Large intestine (tissue), 12 donors: ENCODE measurements at places on chromosomes 11 and 22. TPM values are rescaled to one million over a fixed set of nuclear protein-coding genes. Genes with fewer than 3 reads are reported as not detected.

The DGCR8 gene
- 36.5 TPM for polyA plus RNA-seq

The TRIM66 gene
- polyA plus RNA-seq, result 7.2 TPM

The AQP11 gene
- polyA plus RNA-seq, result 18.1 TPM

The GSTT2B gene
- polyA plus RNA-seq, result 4.6 TPM

The SCUBE2 gene
- polyA plus RNA-seq, result 10.7 TPM

The OR2AT4 gene
- polyA plus RNA-seq, result 3.2 TPM

The CCDC81 gene
- polyA plus RNA-seq, result 0.85 TPM

The GAB4 gene
- not detected for polyA plus RNA-seq

The IGSF22 gene
- polyA plus RNA-seq, result 1.5 TPM

The NUP160 gene
- 42.6 TPM for polyA plus RNA-seq

DNA sequence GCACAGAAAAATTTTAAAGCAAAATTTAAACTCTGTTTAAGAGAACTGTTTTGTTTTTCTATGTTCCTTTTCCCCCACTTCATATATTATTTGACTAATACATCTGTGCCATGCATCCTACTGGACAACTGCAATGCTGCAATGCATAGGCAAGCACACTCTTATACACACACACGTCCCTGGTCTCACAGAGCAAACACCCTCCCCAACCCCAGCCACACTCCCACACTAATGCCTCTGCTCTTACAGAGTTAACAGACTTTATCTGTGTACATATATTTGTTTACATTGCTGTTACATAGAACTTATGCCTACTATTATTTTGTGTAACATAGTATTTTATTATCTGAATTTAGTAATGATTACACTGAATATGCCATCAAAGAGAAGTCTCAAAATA, 25.5 kb upstream of the CTSC start:
- H3K36me3 ChIP-seq, result no peaks in the 10 kb centered on the region
- H3K4me1 ChIP-seq, result no peaks in the 10 kb centered on the region
- H3K4me3 ChIP-seq, result no peak overlapping the region
- no peak for DNase-seq
- H3K27ac ChIP-seq, result no peak overlapping the region

DNA sequence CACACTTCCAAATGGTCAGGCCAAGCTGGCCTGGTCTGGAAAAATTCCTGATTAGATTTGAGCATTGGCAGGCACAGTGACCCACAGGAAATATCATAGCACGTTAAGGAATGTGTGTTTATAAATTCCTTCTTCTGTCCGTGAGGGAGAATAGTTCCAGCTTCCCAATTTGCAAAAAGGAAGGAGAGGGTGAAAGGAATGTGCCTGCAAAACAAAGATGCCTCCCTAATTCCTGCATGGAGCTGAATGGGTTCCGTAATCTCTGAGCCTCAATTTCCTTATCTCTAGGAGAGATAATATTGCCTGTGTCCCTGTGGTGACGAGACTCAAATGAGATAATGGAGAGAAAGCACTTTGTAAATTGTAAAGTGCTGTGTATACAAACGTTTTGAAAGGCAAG, 105.1 kb downstream of the FEZ1 start:
- H3K4me3 ChIP-seq, result no peak overlapping the region
- peaks cover 3% of the 10 kb centered on the region for H3K27me3 ChIP-seq
- no peak overlapping the region for H3K27ac ChIP-seq
- no peaks in the 10 kb centered on the region for H3K4me1 ChIP-seq

- H3K4me1 ChIP-seq, result no peaks in the 10 kb centered on the region
- H3K4me3 ChIP-seq, result no peak overlapping the region
- no peak for DNase-seq
- no peak overlapping the region for H3K27ac ChIP-seq
- no peaks in the 10 kb centered on the region for H3K27me3 ChIP-seq
Observed at GRCh38 chr11:73990730-73991129, 8.1 kb upstream of the UCP2 start.

- no peaks in the 10 kb centered on the region for H3K36me3 ChIP-seq
- H3K27me3 ChIP-seq, result no peaks in the 10 kb centered on the region
- DNase-seq, result no peak
- no peak overlapping the region for H3K4me3 ChIP-seq
- peaks cover 4% of the 10 kb centered on the region for H3K4me1 ChIP-seq
- H3K27ac ChIP-seq, result no peak overlapping the region
Observed at GRCh38 chr22:21819183-21819770, 48.2 kb downstream of the MAPK1 start.

DNA sequence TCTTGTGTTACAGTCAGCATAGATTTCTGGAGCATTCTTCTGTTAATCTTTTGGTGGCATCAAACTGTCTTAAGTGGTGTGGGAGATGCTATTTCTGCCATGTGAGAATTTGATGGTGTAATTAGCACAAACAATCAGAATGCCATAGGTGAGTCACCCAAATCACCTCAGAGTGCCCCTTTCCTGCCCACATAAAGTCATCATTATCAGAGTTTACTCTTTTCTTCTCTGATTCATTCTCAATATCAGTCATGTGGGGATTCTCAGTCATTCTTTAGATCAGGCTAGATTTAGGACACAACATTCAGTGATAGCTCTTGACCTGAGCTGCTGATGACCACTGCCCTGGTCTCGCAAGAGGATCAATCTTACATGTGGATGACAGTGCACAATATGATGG, 23.7 kb upstream of the MS4A6A start:
- no peaks in the 10 kb centered on the region for H3K4me1 ChIP-seq
- no peak overlapping the region for H3K27ac ChIP-seq
- H3K27me3 ChIP-seq, result no peaks in the 10 kb centered on the region
- no peaks in the 10 kb centered on the region for H3K36me3 ChIP-seq
- no peak for DNase-seq
- no peak overlapping the region for H3K4me3 ChIP-seq

- DNase-seq, result no peak
- H3K4me1 ChIP-seq, result no peaks in the 10 kb centered on the region
- no peaks in the 10 kb centered on the region for H3K27me3 ChIP-seq
- H3K4me3 ChIP-seq, result no peak overlapping the region
Observed at GRCh38 chr22:48596111-48596850, 1231.4 kb downstream of the BRD1 start.

DNA sequence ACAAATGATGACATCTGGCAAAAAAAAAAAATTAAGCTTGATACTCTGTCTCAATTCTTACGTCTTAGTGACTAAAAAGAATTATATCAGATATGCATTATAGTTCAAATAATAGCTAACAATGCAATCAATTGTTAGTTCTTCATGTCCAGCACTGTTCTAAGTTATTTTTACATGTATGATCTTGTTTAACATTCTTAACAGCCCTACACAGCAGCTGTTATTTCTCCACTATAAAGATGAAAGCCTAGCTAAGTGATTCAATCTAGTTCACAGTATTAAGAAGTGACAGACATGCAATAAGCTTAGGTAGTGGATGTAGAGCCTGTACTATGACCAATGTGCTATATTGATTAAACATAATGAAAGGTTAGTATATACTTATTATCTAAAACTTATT, 4.1 kb downstream of the ZNF214 start:
- no peak for DNase-seq
- H3K27me3 ChIP-seq, result no peaks in the 10 kb centered on the region
- no peak overlapping the region for H3K4me3 ChIP-seq
- no peaks in the 10 kb centered on the region for H3K36me3 ChIP-seq

- H3K27ac ChIP-seq, result no peak overlapping the region
- DNase-seq, result no peak
- H3K4me1 ChIP-seq, result peaks cover 2% of the 10 kb centered on the region
- H3K36me3 ChIP-seq, result no peaks in the 10 kb centered on the region
Observed at GRCh38 chr11:116373104-116373944, 399.5 kb downstream of the BUD13 start.

- no peak overlapping the region for H3K4me3 ChIP-seq
- H3K4me1 ChIP-seq, result peaks cover 26% of the 10 kb centered on the region
- peak overlapping the region; percentile 92 for H3K27ac ChIP-seq
- no peaks in the 10 kb centered on the region for H3K36me3 ChIP-seq
Observed at GRCh38 chr22:24601217-24602104, 1.5 kb upstream of the GGT1 start.

DNA sequence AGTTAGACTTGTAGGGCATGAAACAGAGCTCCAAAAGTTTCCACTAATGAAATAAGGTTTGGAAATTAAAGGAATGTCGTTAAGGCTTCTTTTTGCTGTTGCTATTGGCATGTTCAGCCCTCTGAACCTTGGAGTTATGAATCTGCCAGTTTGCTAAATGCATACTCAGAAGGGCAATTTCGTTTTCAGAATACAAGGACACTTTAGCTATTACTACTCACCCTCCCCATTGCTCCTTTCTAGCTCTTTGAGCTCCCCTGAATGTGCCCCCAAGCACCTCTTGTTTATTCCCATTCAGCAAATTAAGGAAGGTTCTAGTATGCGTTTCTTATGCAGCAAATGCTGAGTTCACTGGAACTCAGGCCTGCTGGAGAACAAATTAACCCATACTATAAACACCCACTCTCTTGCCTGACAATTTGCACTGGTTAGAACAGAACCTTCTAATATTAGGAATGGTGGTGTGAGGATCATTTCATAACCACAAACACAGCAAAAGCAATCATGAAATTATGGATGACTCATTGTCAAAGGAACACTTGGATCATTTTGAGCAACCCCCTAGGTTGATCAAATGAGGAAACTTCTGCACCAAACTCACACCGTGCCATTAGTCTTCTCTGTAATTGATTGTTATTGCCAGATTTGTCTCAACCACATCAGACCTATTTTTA, 26.2 kb upstream of the LIN7C start:
- no peak overlapping the region for H3K27ac ChIP-seq
- no peak for DNase-seq
- no peaks in the 10 kb centered on the region for H3K4me1 ChIP-seq

DNA sequence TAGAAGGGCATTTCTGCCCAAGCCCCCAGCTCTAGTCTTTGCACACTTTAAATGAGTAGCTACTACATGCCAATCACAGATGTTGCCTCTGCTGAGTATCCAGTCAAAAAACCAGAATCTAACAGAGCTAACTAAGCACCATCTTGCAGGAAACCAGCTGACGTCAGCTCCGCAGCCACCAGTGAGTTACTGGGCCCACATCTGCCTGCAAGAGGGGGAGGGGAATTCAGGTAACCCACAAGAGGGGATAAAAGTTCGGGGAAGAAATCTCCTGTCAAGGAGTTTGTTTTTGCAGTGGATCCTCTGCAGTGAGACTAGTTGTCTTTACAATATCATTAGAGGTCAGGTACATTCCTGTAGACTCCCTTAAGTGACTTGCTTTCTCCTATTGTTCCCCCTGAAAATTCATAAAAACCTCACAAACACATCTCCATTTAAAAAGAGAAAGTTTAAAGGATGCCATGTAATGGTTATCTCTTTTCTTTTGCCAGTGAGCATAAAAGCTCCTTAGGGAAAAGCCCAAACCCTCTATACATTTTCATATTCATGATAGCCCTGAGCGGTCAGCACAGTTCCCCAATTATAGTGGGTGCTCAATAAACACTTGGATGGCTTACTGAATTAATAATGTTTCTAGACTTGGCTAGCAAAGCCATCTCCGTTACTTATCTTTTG, 9.3 kb downstream of the CD44 start:
- H3K4me1 ChIP-seq, result no peaks in the 10 kb centered on the region
- H3K27ac ChIP-seq, result no peak overlapping the region
- no peak overlapping the region for H3K4me3 ChIP-seq
- DNase-seq, result no peak

DNA sequence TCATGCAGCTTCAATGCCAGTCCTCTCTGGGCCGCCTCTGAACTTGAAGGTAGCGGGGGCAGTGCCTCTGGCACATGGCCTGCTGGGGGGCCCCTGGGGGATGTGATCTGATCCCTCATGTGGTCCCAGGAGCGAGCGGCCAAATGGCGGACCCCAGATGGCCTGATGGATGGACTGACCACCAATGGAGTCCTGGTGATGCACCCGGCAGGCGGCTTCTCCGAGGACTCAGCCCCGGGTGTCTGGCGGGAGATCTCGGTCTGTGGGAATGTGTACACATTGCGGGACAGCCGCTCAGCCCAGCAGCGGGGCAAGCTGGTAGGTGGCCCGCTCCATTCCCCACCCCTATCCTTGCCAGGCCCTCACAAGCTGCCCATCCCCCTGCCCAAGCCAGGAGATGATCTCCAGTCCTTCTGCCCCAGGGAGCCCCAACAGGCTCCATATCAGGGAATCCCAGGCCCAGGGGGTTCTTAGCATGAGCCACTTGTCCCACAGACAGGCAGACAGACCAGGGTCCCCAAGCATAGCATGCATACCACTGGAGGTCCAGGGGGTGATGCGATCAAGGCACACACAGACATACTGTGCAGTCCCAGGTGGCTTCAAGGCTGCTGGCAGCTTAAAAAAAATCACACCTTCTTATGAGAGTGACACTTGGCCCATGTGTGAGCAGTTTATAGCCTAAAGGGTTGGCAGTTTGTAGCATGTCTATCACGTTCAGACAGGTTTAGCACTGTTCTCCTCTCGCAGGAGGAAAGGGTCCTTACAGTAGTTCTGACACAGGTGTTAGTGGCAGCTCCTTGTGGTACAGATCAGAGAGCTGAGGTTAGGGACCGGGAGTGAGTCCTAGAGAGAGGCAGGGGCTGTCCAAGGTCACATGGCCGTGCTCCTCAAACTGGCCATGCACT, 6.4 kb upstream of the DPP3 start:
- no peak overlapping the region for H3K4me3 ChIP-seq
- no peak overlapping the region for H3K27ac ChIP-seq
- H3K36me3 ChIP-seq, result peaks cover 15% of the 10 kb centered on the region
- DNase-seq, result no peak
- no peaks in the 10 kb centered on the region for H3K4me1 ChIP-seq
- no peaks in the 10 kb centered on the region for H3K27me3 ChIP-seq

DNA sequence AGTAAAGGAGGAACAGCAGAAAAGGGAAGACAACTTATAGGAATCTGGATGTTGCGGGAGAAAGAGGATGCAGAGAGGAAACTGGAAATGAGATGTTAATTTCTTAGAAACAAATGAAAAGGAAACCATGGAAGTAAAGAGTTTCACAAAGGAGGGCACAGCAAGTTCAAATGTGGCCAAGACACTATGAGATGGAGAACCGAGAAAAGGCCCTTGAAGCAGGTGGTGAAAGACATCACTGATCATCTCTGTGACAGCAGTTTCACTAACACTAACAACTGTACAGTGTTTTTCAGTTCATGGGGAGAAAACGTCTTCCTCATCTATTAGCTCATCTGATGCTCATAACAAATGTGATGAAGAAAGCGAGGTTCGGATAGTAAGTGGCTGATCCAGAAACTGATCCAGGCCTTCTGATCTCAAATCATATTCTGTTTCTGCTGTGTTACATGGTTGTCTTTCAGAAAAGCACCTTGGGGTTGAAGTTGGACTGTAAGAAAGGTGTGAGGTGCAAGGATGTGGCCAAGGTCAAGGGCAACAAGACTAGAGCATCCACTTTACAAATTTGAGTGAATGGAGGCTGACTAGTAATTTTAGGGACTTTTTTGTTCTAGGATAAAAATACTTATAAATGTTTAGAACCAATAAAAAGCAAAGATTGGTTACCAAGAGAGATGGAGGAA, 492.1 kb upstream of the CADM1 start:
- DNase-seq, result no peak
- no peak overlapping the region for H3K27ac ChIP-seq

- no peaks in the 10 kb centered on the region for H3K4me1 ChIP-seq
- no peak overlapping the region for H3K27ac ChIP-seq
- no peak for DNase-seq
- no peak overlapping the region for H3K4me3 ChIP-seq
Observed at GRCh38 chr22:36914390-36914752, 943 bp downstream of the CSF2RB start.

- DNase-seq, result no peak
- H3K27me3 ChIP-seq, result no peaks in the 10 kb centered on the region
- no peak overlapping the region for H3K4me3 ChIP-seq
- H3K4me1 ChIP-seq, result peaks cover 29% of the 10 kb centered on the region
Observed at GRCh38 chr11:27465629-27466028, 7.0 kb downstream of the LGR4 start.

- no peaks in the 10 kb centered on the region for H3K36me3 ChIP-seq
- H3K4me3 ChIP-seq, result peak overlapping the region; percentile 8
- peaks cover 54% of the 10 kb centered on the region for H3K4me1 ChIP-seq
- DNase-seq, result peak; percentile 20
Observed at GRCh38 chr11:58770166-58770565, 38.4 kb upstream of the GLYAT start.
